ENCODE measurements at places on chromosomes 13 and 19.

- no peak for DNase-seq
These were observed 14.0 kb upstream of the PTOV1 start for GRCh38 chr19:49837009-49837310.

- no peak for DNase-seq
These were observed 189.6 kb upstream of the CSNK1A1L start for GRCh38 chr13:37295071-37295470.

DNA sequence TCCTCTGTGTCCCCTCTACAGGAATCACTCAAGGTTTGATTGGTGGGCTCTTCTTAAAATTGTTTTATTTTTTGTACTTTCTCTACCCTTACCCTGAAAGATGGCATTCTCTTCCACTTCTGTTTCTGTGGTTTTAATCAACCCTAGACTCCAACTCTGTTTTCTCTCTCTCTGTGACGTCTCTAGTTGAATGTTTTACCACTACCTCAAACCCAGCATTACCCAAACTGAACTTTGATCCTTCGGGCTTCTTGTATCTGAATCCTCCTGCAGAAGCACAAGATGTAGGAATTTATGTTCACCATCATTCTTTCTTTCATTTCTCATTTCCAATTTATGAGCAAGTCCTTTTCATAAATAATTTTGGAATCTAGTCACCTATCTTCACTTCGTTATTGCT, 39.9 kb downstream of the PCCA start:
- no peak for DNase-seq

DNA sequence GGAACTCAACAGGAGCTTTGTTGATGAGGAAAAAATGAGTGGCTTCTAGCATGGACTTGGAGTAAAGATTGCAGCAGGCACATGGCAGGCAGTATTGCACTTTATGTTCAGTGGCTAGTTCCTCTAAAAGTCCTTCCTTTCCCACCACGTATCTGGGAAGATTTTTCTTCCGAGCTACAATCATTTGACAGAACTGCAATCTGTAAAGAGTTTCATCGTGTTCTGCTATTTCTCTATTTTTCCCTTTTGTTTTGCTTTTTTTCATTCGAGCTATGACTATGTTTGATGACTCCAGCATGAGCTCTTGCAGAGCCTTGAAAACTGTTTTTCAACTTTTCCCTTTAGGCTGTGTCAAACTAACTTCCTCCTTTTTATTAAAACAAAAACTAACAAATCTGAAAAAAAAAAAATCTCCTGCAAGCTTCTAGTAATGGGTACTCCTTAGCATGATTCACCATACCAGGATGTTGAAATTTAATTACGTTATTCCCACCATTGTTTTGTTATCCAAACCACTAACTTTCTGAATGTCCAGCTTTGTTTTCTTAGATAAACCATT, 12.3 kb downstream of the CLDN10 start:
- no peak for DNase-seq

GRCh38 chr19:47370045-47370611, 21.0 kb downstream of the DHX34 start:
- DNase-seq = no peak

- no peak for DNase-seq
These were observed 9.3 kb downstream of the PLEKHF1 start for GRCh38 chr19:29674374-29675119.

GRCh38 chr13:37995092-37995491, 125.5 kb upstream of the TRPC4 start:
- DNase-seq = no peak

- DNase-seq = no peak
These were observed 11.8 kb upstream of the FBN3 start for GRCh38 chr19:8161135-8161646.

DNA sequence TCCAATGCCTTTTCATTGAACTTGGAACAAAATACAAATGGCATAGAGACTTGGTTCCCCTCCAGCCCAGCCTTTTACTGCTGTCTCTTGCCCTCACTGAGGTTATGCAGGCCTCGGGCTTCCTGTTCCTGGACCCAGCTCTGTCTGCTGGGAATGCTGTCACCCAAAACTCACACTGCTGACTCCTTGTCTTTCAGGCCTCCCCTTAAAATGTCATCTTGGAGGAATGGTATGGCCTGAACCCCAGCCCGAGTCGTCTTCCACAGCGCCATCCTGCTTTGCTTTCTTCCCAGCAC, 9.7 kb upstream of the ANKRD10 start:
- no peak for DNase-seq

- DNase-seq = no peak
These were observed 6.0 kb downstream of the SPACA6 start for GRCh38 chr19:51699170-51699569.

DNA sequence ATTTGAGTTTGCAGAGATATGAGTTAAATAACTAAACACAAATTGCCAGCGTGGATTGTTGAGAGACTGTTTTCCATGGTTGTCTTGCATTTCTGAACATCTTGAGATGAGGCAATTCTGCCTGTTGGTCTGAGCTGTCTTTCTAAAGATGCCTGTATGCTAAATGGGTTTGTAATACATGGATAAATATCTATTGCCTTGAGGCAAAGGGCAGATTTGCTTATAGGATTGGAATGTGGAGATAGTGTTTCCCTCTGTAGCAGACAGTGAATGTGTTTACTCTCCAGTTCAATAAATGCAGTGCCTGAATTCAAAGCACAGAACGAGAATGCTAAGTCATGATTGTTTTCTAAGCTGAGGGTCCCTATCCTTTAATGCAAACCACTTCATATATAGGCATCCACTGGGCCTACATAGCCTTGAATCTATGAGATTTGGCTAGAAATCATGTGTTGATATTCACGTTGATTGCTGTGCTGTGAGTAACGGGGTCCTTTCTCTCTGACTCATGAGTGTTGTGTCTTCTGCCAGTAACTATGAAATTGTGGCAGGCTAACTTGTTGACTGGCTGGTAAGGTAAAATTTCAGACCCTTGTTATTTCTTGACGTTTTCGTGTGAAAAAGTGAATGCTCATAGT, 2554.8 kb downstream of the PCDH9 start:
- DNase-seq = no peak

DNA sequence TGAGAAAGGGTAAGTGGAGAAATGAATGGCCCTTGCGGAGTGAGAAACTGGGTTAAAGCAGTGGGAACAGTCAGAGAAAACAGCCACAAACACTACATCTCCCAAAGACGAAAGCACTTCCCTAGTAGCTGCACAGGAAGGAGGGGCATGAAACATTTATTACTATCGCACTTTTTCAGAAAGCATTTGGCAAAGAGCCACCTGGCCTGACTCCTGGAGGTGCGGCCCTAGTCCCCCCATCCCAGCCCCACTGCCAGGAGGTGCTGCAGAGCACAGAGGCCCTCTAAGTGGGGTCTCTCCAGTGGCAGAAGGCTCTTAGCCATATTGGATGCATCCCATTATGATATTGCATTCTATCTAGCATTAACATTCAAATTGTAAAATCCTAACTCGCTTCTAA, 55.8 kb downstream of the MTMR6 start:
- no peak for DNase-seq

GRCh38 chr19:1172353-1173158, 1.5 kb downstream of the SBNO2 start:
- no peak for DNase-seq

DNA sequence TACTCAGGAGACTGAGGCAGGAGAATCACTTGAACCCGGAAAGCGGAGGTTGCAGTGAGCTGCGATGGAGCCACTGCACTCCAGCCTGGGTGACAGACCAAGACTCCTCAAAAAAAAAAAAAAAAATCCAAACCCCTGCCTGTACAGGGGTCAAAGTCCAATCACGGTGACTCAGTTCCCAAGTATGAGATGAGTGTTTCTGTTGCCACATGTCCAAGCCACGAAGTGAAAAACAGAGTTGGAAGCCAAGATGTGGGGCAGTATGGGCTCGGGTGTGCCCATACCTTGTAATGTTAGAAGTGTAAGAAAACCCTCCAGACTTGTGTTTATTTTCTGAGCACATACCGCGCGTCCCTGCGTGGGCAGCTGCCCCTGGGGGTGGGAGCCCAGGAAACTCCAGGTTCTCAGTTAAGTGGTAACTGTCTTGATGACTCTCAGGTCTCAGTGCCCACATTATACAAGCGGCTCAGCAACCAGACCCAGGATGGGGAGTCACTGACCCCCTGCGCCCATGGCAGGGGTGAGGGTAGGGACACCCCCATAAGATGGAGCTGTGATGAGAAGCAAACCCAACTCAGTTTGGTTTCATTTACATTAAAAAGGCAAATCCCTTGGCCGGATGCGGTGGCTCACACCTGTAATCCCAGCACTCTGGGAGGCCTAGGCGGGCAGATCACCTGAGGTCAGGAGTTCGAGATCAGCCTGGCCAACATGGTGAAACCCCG, 1.2 kb upstream of the GPX4 start:
- no peak for DNase-seq

DNA sequence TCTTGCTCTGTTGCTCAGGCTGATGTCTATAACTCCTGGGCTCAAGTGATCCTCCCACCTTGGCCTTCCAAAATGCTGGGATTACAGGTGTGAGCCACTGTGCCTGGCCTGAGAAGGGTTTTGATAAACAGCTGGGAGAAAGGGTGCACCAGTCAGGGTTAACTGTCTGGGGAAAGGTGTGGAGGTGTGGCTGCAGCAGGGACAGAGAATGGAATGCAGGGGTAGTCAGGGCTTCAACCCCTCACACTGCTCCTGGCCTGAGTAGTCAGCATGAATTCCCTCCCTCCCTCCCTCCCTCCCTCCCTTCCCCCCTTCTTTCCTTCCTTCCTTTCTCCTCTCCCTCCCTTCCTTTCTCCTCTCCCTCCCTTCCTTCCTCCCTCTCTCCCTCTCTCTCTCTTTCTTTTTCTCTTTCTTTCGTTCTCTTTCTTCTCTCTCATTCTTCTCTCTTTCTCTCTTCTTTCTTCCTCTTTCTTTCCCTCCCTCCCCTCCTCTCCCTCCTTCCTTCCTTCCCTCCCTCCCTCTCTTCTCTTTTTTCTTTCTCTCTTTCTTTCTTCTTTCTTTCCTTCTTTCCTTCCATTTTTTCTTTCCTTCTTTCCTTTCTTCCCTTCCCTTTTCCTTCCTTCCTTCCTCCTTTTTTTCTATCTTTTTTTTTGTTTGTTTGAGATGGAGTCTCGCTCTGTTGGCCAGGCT, 16.0 kb downstream of the MYO1F start:
- no peak for DNase-seq

GRCh38 chr19:38816131-38816750, 3.5 kb upstream of the LGALS4 start:
- no peak for DNase-seq

DNA sequence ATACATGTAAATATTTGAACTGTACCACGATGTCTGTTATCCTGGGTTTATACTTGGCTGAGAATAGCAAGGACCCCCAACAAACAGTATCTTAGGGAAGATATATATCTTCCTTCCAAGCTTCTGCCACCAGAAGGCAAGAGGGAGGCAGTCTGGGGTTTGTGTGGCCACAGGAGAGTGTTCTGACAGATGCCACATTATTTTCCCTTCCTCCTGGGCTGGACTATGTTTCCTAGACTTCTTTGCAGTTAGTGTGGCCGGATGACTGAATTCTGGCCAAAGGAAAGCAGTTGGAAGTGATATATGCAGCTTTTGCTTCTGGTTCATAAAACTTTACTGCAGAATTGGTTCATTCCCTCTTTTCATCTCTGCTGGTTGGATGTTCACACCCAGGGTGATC, 39.9 kb upstream of the TMTC4 start:
- no peak for DNase-seq

DNA sequence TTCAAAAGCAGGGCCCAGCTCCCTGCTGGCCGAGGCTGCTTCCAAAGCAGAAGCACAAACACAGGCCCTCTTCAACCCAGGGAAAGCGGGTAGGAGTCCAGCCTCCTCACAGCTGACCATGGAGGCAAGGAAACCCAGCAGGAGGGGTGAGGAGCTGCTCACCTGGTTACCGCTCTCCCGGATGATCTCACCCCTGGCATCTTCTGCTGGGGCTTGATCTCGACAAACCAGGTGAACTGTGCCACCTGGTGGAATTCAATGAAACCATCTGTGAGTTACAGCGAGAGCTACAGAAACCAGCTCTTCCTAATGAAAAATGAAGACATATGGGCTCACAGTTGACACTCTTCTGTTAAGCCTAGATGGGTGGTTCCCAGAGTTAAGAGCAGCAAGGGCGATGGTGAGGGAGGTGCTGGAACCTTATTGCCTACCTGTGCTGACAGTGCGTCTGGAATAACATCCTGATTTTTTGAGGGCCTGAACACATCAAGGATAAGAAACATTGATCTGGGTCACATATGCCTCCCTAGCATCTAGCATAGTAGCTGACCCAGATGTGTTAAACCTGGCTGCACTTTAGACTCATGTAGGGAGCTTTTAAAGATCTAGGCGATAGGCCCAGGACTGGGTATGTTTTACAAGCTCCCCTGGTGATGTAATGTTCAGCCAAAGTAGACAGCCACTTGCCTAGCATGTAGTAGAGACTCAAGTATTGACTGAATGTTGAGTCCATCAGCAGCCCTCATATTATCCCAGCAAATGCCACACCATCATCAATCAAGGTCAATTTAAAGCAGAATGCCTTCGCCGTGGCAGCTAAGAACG, 6.1 kb downstream of the DHRS12 start:
- peak; percentile 67 for DNase-seq

- no peak for DNase-seq
These were observed 4.8 kb downstream of the LIG4 start for GRCh38 chr13:108210551-108210950.

DNA sequence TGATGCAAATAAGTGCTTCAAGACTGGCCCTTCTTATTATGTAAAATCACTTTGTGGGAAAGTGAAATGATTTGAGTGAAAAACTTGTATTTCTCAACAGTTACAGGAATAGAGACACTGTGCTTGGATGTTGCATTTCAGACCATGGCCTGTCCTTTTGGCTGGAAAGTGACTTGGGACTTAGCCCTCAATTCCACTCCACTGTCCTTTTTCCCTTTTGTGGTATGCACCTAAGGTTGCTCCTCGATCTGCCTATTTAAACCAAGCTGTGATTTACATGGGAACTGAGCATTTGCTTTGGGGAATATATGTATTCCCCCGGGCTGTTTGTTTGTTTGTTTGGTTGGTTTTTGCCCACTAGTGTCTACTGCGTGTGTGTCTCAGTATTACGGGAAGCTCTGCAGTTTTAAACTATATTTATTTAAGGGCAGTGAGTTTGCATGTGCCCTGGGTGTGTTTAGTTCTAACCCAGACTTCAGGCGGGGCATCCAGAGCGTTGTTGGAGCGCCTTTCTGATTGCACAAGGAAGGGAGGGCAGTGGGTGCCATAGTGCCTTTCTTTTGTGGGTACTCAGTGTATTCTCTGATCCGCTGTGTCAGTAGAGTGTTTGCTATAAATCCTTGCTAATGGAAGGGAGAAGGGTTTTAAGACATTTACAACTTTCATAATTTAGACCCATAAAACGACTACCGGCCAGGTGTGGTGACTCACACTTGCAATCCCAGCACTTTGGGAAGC, 18.2 kb upstream of the RNF113B start:
- DNase-seq = no peak

GRCh38 chr19:7953060-7953459, 9.6 kb upstream of the TIMM44 start:
- no peak for DNase-seq

GRCh38 chr13:49110122-49110912, 109.8 kb upstream of the MLNR start:
- DNase-seq = peak; percentile 74

GRCh38 chr13:72552731-72553130, 174.7 kb downstream of the MZT1 start:
- DNase-seq = no peak

- no peak for DNase-seq
These were observed 30.5 kb downstream of the MLLT1 start for GRCh38 chr19:6249296-6249695.

- DNase-seq = no peak
These were observed 13.5 kb downstream of the CRYL1 start for GRCh38 chr13:20512042-20512683.

GRCh38 chr13:73338389-73338788, 279.6 kb downstream of the KLF5 start:
- DNase-seq = no peak
